ENCODE measurements at places on chromosomes 1 and 21.

GRCh38 chr21:33937146-33937545 lies 21.5 kb upstream of the ATP5PO start:
- no peak for DNase-seq

- DNase-seq: no peak
Observed at GRCh38 chr1:59105548-59106507, 191.1 kb upstream of the FGGY start.

DNA sequence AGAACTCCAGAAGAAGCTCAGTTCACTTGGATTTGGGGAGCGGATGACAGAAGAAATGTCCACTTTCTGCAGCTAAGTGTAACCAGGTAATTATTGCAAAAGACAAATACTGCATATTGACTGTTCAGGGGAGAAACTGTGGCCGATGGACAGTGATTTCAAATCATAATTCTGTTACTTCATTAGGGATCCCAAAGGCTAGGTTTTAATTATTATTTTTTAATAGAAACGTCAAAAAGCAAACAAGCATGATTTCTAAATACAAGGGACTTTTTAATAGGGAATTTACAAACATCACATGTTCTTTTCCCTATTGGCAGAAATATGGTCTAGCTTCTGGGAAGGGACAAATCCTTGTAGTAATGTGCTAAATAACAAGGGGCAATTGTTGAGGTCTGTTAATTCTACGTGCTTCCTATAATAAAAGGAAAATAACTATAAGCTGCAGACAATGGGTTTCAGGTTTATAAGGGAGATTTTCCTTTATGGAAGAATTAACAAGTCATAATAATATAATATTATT lies 15.5 kb downstream of the DIPK1A start:
- no peak for DNase-seq

DNA sequence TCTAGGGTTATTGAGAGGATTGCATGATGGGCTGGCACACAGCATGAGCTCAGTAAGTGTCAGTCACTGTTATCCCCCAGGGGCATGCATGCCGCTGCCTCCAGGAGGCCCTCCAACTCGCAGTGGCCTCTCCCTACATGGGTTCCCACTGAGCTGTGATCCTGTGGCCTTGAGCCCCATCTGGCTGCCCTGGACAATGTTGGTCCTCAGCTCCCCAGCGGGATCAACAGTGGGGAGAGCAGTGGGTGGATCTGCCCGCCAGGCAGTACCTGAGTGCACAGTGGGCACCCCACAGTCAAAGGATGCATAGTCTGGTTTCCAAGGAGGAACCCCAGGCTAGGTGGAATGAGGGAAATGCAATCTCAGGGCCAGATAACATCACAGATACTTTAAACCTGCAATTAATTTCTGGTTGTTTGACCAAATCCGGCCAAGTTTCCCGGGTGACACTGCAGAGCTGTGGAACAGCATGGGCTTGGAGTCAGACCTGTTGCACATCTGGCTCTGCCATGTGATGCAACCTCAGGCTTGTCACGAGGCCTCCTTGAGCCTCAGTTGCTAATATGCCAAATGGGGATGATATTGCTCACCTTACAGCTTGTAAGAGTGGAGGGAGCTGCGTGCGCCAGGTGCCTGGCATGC lies 9.3 kb downstream of the PADI3 start:
- DNase-seq: peak; percentile 13

DNA sequence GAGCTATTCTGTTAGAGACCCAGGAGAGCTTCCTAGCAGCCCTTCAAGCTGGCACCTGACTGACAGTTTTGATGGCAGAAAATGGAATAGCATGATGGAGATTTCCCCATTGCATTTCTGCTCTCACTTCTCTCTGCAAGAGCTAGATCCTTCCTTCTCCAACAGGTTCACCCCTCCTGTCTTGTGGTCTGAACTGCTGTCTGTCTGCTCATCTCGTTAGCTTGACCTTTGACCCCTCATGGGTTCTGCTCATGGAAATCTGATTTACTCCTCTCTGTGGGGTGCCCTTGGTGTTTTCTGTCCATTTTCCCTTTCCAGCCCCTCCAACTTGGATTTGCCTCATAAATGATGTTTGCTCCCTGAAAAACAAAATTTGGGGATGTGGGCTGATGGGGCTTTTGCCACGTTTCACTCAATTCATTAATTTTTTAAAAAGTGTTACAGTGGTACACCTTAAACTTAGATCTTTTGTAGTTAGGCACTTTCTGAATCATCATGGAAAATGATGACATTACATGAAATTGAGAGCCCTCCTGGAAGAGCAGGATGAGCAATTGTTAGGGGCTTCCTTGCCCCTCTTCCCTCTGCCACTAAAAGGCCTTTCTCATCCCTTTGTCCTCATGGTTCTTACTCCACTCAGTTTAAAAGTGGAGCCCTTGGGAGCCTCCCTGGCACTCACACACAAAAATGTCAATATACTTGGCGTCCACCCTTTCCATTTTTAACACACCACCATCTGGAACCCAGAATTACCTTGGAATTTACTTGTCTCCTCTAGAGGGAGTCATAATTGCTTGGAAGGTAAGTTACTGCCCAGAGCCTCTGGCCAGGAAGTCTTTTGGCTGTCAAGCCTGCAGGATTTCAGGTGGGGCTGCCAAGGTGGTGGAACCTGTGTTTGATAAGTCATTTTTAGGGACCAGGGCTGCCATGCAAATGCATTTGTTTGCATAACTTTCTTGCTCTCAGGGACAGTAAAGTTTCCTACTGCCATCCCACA lies 31.9 kb upstream of the IL19 start:
- peak; percentile 28 for DNase-seq

- no peak for DNase-seq
Observed at GRCh38 chr21:35520856-35521255, 471.8 kb upstream of the RUNX1 start.

DNA sequence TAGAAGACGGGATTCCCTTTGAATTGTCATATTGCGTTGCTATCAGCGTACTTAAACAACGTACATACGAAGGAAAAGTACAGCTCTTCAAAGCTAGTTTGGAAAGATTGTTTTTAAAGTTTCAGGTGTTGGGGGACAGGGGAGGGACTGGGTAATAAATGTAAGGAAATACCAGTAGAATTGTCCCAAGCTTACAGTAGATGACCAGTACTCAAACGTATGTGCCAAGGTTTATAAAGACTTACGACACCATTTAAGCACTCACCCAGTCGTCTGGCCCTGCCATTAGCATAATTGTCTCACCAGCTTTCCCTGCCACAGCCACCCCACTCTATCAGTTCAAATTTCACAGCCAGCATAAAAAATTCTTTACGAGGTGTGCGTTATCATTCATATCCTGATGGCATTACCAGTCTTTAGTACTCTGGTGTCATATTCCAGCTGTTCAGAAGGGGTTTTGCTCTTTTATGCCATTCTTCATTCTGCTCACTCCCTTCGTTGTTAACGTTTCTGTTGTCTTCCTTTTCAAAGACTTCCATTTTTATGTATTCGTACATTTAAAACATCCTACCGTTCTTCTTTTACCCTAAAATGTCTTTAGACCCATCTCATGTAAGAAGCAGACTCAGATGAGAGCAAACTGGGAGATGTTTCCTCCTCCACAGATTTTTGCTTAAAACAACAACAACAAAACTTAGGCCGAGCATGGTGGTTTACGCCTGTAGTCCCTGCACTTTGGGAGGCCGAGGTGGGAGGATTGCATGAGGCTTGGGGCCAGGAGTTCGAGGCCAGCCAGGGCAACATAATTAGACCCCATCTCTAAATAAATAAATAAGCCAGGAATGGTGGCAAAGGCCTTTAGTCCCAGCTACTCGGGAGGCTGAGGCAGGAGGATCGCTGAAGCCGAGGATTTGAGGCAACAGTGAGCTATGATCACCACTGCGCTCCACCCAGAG lies 1.0 kb upstream of the HP1BP3 start:
- DNase-seq: peak; percentile 70

DNA sequence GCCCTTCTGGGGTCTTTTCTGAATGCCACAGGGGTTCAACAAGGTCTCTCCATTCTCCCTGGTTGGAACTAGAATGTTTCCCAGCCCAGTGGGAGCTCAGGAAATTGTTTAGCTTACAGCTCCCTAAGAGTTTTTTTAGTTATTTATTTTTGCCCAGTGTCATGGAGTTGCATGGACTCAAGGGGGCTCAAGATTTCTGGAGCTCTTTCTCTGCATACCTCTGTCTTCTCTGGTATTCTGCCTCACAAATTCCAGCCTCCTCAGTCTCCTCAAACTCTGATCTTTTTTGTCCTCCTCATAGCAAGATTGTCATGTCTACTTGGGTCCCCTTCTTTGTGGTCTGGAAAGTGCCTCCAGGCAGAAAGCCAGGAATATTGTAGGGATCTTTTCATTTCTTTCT lies 15.9 kb upstream of the PPP2R5A start:
- DNase-seq: no peak

- DNase-seq: peak; percentile 11
Observed at GRCh38 chr1:185260611-185261010, 56.4 kb downstream of the IVNS1ABP start.

DNA sequence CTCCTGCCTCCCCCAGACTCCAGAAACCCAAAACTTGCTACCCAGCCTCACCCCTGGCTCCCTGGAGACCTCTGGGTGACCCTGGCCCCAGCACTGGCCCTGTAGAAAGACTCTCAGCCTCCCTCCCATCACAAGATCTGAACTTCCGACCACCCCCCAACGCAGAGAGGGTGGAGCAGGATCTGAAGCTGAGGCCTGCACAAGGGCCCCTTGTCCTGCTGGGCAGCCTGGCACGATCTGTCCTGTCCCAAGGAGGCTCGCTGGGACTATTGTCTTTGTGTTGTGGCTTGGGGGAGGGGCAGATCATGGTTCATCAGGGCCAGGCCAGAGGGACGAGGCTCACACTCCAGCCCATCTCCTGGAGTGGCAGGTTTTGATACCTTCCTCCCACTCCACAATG lies 20.0 kb downstream of the PHLDA3 start:
- no peak for DNase-seq

GRCh38 chr21:36422279-36423098 lies 37.3 kb downstream of the CHAF1B start:
- DNase-seq: peak; percentile 71

GRCh38 chr1:66426239-66426853 lies 107.6 kb upstream of the SGIP1 start:
- DNase-seq: no peak

- no peak for DNase-seq
Observed at GRCh38 chr1:172601046-172601630, 57.8 kb upstream of the FASLG start.

GRCh38 chr1:88980870-88981269 lies 11.6 kb downstream of the KYAT3 start:
- no peak for DNase-seq

DNA sequence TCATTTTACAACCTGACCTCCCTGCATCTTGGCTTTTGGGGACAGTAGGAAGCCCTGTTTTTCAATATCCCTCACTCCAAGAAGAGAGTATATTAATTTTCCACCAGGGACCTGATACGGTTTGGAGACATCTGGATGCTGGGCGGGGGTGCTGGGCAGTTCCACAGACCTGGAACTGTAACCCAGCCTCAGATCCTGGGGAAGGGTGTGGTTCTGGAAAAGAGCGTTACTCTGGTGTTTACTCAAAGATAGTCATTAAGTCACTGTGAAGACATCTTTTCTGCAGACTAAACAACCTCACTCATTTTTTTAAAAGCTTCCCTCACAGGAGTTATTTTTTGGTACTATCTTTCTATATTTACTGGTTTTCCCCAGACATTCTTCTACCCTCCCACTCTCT lies 189.8 kb downstream of the CLIC6 start:
- no peak for DNase-seq

DNA sequence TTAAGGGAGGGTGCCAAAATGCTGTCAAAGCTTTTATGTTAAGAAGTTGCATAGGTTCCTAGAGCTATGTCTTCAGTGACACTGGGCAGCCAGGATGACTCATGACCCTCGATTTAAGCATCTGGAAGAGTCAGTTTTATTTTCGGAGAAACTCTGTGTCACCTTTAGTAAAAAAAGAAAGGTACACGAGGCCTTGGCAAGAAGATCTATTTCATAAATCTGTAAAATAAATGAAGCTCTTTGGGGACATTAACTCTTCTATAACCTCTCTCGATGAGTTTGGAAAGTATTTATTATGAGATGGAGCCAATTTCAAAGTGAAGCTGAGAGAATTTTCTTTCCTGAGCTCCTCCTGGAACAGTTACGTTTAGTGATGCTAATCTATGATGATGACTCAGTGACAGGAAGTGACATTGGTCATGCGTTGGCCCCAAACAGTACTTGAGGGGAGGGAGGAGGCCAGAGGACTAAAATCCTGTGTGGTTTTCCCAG lies 156.5 kb downstream of the HLX start:
- peak; percentile 74 for DNase-seq

DNA sequence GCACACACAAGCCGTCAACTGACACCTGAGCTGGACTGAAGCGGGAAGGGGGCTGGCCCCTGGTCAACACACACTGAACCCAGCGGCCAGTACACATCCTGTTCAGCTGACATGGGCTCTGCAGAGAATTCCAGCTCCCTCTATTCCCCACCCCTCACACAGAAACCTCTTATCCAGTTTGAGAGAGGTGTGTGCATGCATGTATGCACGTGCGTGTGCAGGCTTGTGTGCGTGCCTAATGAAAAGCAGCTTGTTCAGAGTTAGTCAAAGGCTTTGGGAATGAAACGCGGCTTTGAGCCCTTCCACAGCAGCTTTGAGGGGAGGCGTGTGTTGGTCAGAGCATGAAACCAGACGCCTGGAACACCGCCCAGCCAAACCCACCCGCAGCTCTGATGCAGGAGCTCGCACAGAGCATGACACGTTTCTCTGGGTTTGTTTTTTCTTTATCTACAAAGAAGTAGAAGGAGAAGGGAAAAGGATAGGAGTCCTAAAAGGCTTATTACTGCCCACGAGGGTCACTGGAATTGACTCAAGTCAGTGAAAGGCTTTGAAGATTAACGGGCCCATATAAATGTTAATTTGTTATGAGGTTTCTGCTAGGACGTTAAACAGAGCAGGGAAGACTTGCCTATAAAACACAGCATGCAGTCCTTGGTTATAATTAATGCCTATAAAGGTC lies 184.2 kb downstream of the ETS2 start:
- DNase-seq: peak; percentile 94

- DNase-seq: no peak
Observed at GRCh38 chr1:18351735-18352134, 129.0 kb upstream of the KLHDC7A start.

DNA sequence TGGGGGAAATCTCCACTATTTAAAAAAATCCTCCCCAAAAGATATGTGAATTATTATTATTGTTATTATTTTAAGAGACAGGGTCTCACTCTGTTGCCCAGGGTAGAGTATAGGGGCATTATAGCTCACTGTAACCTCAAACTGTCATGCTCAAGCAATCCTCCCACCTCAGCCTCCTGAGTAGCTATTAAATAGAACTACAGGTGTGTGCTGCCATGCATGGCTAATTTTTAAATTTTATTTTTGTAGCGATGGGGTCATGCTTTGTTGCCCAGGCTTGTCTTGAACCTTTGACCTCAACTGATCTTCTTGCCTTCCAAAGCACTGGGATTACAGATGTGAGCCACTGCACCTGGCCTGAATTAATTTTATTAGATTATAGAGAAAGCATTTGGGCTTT lies 116.8 kb downstream of the RABGAP1L start:
- DNase-seq: no peak

- no peak for DNase-seq
Observed at GRCh38 chr1:10114746-10115145, 82.0 kb downstream of the UBE4B start.

Data from IMR-90 (cell line).